ENCODE measurements at places on chromosomes 16 and 17. TPM values are rescaled to one million over a fixed set of nuclear protein-coding genes. Genes with fewer than 3 reads are reported as not detected.
A peak's percentile ranks its signal among the peaks of the same experiment; 100 is the strongest.

Gene LRRC37A
- 7.3 TPM for total RNA-seq

Gene ITGB4
- 112 TPM for total RNA-seq

Gene OTOA
- total RNA-seq: 0.25 TPM

Gene SIAH1
- total RNA-seq: 43.8 TPM

Gene ABCA10
- 0.74 TPM for total RNA-seq

Gene DPEP2
- not detected for total RNA-seq

Gene HNF1B
- 0.31 TPM for total RNA-seq

DNA sequence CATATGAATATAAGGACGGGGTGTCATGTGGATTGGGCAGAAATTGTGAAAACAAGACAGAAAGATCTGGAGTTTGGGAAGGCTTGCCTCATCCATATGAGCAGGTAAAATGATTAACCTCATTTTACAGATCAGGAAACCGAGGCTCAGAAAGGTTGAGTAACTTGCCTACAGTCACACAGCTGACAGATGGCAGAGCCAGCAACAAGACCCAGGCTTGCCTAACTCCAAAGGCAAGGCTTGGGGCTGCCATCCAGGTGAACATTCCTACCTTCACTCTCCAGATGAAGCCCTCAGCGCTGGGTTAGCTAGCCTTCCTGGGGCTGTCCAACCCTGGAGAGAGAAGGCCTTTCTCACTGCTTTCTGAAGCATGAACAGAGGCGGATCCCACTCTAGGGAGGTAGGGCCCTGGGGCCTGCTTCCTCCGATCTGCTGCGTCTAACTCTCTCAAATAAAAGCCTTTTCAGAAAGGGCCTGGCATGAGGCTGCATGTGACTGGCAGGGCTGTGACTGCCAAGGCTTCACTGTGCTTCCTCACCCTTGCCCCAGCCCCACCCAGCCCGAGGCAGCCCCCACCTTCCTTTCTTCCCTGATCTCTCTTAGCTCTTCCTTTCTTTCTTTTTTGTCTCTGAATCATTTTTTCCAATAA lies 107.8 kb downstream of the GNAO1 start:
- no peak for DNase-seq

DNA sequence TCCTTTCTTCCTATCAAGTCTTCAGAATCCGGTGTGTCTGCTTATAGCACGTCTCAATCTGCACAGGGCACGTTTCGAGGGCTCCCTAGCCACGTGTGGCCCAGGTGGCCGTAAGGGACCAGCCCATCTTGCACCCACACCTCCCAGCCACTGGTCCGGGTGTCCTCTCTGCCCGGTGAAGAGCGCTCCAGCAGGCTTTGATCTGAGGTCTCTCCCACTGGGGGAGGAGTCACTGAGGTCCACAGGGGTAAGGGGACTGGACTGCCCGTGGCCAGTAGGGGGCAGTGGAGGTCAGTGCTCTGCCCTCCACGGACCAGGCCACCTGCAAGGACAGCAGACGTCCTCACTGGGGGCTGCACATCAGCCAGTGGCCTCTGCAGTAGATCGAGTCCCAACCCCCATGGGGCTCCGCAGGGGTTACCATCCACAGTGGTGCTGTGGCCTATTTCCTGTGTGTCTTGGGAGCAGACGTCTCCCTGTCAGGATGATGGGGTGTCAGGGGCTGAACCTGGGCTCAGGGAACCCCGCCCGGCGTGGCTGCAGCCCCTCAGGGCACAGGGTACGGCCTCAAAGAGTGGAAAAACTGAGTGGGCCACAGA lies 204.1 kb upstream of the CIBAR2 start:
- DNase-seq: no peak

DNA sequence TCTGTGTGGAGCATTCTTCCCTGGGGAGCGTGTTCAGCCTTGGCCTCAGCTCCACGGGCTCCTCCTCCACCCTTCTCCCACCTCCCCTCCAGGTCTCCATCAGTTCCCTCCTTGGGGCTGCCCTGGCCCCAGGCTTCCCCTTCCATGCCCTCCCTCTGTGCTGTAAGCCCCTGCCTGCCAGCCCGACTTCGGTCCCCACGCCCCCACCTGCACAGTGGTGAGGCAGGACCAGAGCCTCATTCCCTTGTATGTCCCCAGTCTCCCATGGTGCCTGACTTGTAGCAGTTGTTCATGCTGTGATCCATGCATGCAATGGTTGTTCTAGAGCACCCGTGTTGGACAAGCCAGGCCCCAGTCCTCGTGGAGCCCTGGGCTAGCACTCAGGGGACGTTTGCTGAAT lies 199.4 kb downstream of the RBFOX3 start:
- no peak for DNase-seq

- no peak for DNase-seq
Measured at GRCh38 chr17:4594931-4595684, 10.8 kb downstream of the SMTNL2 start.

DNA sequence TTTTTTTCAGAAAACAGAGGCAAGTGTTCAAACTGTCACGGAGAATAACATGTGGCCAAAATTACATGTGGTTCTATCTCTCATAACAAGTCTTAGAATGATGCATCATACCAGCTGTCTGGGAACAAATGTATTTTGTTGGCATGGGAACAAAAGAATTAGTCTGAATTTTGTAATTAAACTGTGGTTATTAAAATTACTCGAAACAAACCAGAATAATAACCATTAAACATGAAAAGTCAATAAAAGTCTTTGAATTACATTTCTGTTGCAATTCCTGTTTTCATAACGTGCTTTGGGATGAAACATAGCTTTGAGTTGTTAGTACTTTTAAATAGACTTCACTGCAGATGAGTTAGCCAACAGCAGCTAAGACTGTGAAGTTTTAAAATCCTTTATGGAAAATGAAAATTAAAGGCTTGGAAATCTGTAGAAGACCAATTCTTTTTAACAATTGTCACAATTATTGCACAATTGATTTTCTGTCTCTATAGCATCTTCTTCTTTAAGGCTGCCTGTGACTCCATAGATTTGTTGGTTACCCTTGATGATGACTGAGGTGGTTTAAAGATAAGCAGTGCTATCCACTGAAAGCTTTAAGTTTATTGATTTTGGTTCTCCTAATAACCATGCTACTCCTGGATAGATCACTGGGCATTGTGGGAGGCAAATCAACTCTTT lies 117.9 kb upstream of the AXIN2 start:
- no peak for DNase-seq

- DNase-seq: no peak
Measured at GRCh38 chr16:12688951-12689850, 114.5 kb downstream of the CPPED1 start.

GRCh38 chr16:82389956-82390650 lies 220.1 kb upstream of the MPHOSPH6 start:
- no peak for DNase-seq

DNA sequence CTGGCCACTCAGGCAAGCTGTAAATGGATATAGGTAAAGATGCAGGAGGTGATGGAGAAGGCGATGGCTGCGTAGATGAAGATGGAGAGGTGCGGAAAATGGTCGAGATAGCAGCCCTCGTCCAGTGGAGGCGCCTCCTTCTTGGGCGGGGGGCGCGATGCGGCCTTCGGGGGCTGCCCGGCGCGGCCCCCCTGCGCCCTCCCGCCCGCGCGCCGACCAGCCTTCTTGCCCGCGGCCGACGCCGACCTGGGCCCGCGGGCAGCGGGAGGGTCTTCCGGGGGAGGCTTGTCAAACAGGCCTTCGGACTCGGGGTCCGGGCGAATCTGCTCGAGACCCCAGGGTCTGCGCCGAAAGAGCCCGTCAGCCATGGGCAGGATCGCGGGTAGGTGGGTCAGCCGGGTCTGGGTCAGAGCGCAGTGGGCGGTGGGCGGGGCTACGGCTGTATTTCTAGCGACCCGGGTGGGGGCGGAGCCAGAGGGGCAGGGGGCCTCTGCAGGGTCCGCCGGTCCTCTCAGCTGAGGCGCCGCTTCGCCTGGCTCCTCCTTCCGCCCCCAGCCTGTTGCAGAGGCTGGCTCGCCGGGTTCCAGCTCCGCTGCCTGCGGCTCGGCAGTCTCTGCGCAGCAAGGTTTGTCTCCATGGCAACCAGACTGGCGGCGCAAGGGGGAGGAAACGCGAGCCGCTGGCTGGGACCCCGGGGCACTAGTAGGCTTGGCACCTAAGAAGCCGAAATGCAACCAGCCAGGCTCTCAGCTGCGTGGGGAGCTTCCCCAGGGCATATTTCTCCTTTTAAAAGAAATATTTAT lies 14.4 kb downstream of the MIS12 start:
- peak; percentile 92 for DNase-seq

DNA sequence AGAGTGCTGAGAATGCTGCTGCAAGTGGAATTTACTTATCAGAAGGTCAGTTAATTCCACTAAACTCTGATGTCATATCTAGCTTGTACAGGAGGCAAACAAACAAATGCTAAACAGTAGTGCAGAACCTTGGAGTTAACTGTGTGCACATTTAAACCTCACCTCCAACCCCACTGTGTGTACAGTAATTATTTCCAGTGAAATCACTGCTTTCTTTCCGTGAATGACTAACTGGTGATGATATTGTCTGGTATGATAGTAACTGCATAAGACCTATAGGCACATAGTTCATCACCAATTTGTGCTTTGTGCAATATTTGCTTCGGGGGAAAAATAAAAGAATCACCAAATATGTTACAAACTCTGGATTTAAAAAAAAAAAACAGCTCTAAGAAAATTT lies 492.5 kb upstream of the HSBP1 start:
- no peak for DNase-seq

- DNase-seq: peak; percentile 83
Measured at GRCh38 chr17:38735161-38735997, 5.2 kb downstream of the CISD3 start.

DNA sequence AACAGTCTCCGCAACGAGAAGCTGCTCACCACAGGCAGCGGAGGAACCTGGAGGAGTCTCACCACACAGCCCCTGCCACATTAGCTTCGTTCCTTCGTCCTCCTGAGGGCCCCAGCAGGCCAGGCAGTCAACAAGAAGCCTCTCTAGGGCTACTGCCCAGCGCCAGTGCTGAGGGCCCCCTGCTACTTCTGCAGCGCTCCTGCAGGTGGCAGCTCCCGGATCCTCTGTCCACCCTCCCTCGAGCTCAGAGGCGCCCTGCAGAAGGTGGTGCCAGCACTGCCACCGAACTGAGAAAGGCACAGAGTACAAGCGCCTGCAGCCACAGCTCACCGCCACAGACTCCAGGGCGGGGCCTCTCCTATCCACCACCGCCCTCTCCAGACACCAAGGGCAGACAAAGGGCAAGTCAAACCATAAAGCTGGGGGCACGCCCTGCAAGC lies 27.3 kb downstream of the KDM8 start:
- no peak for DNase-seq

- no peak for DNase-seq
Measured at GRCh38 chr17:63571632-63572310, 21.5 kb downstream of the DCAF7 start.

DNA sequence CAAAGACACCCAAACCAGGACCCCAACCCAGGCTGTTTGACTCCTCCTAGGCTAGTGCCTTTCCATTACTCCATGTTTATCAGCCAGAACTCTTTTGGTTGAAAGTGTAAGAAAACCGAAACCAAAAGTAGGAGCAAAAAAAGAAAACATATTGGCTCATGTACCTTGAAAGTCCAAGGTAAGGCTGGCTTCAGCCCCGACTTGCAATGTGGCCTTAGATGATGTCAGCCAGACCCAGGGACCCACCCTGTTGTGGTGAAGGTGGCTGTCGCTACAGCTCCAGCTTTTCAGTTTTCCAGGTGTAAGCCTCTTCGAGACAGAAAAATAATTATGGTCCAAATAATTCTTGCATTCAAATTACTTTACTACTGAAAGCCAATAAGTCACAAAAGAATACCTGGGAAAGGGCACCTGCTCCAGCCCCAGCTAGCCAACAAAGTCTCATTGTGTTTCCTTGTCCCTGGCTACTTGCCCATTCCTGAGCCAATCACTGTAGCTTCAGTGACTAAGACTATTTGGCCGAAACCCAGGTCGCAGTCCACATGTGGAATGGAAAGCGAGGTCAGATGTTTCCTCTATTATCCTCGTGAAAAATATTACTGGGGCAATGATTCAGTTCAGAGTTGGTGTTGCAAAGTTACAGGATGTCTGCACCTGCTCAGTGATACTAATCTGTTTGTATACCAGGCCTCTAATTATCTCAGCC lies 20.7 kb downstream of the DNAH9 start:
- DNase-seq: no peak

- peak; percentile 84 for DNase-seq
Measured at GRCh38 chr17:13002761-13003453, 14.9 kb downstream of the ELAC2 start.

- no peak for DNase-seq
Measured at GRCh38 chr16:10688291-10688690, 6.4 kb downstream of the TEKT5 start.

GRCh38 chr16:10787304-10787703 lies 31.3 kb downstream of the TVP23A start:
- no peak for DNase-seq

Data from mesothelial cell of epicardium (in vitro differentiated cells).